Activated CD4-positive, alpha-beta T cell treated with anti-CD3 and anti-CD28 coated beads, Interleukin-2, amount 50 U/mL, for 24 hours (primary cell): ENCODE measurements at places on chromosomes 6 and 20.

DNA sequence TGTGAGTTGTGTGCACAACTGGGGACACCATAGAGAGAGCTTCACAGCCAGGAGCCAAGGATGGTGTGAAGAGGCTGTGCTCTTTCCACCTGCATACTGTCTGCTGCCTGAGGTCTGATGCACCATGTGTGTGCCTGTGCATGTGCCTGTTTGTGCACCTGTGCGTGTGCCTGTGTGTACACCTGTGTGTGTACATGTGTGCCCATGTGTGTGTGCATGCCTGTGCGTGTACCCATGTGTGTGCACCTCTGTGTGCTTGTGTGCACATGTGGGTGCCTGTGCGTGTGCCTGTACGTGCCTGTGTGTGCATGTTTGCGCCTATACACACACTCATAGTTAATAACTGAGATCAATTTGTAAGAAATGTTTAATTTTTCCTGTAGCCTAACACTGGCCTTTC is 51.3 kb downstream of the FAM120B start:
- DNase-seq: no peak

DNA sequence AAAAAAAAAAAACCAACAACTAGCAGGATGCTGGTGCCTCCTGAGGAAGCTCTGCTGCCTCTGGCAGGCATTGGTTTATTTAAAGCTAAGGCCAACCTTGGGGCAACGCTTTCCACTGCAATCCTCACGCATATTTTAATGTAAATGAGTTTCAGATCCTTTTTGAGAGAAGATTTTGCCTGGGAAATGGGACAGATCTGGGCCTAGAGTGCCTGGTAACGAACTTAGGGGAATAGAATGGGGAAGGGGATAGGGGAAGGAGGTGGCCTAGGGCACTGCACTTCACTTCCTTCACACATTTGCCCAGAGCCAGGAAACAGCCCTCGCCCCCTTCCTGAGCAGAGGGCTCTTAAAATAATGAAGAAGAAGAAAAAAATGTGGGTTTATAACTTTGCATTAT is 132.7 kb upstream of the TMEM170B start:
- DNase-seq: no peak

- DNase-seq: no peak
Observed at GRCh38 chr6:13373919-13374318, 45.6 kb upstream of the TBC1D7 start.

DNA sequence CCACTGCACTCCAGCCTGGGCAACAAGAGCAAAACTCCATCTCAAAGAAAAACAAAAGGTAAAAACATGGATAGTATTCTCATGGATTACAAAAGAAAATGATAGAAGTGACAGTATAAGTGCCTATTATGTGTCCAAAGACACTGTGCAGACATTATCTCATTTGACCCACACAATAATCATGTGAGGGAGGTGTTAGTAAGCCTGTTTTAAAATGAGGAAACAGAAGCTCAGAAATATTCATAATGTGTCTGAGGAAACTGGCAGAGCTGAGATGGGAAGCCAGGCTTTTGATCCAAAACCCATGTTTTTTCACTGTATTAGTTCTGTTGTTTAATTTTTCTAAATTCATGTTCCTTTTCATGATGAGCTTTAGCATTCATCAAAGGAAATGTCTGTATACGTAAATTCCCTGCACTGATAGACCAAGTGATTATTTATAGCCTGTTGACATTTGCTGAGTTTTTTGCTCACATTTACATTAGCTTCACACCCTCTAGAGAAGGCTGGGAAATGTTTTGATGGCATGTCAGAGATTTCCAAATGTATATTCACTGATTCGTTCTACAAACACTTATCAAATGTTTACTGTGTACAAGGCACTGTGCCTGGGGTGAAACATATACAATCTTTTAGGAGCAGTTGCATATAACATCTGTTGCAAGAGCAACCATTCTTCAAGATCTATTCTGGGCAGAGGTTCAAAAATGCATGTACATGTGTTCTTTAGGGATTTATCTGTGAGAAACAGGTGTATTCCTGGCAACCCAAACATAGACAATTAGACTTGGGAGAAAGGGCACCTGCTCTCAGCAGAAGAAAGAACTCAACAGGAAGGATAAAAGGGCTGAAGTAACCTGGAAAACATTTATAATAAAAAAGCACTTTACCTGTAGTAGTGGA is 331.5 kb downstream of the SAMD5 start:
- no peak for DNase-seq

- DNase-seq: no peak
Observed at GRCh38 chr6:116969211-116969863, 92.3 kb downstream of the RFX6 start.
